ENCODE measurements at places on chromosomes 12 and 14.

DNA sequence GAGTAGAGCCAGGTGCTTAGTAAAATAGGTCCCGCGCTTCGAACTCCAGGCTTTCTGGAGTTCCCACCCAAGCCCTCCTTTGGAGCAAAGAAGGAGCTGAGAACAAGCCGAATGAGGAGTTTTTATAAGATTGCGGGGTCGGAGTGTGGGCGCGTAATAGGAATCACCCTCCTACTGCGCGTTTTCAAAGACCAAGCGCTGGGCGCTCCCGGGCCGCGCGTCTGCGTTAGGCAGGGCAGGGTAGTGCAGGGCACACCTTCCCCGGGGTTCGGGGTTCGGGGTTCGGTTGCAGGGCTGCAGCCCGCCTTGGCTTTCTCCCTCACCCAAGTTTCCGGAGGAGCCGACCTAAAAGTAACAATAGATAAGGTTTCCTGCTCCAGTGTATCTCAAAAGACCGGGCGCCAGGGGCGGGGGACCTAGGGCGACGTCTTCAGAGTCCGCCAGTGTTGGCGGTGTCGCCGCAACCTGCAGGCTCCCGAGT lies 3.6 kb downstream of the SSTR1 start:
- DNase-seq: no peak

GRCh38 chr12:76508128-76508980 lies 51.2 kb downstream of the OSBPL8 start:
- DNase-seq: no peak

DNA sequence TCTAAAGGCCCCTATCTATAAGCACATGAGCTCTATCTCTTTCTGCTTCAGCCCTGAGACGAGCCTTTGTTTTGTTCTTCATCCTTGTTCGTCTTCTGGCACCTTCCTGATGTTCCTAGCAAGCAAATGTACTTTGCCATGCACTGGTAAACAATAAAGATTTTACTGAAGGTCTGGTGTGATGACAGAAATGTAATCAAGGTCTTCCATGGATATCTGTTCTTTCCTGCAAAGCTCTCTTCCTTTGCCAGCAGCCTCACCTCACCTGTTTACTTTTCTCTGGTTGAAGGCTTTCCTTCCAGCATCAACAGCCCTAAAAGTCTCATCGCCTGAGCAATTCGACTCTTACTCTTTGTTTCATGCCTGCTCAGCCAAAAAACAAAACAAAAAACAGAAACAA lies 330.3 kb downstream of the PCNX1 start:
- DNase-seq: no peak

DNA sequence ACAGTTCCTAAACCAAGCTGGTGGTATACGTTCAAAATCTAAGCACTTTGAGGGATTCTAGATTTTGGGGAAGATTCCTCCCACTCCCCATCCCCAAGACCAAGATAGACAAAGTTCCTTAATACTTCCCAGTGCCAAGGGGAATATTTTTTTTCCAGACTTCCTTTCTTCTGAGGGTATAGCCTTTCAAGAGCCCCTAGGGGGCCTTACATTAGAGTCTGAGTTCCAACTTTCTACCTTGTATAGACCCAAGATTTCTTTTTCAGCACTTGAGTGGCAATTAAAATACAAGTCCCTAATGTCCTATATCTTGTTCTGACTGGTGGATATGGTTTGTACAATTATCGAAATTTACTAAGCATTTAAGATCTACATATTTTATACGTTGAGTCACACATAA lies 28.7 kb upstream of the SOS2 start:
- no peak for DNase-seq

GRCh38 chr12:123957196-123957595 lies 15.4 kb downstream of the CCDC92 start:
- DNase-seq: no peak

GRCh38 chr12:129296671-129297070 lies 443.4 kb downstream of the GLT1D1 start:
- no peak for DNase-seq

GRCh38 chr12:68378872-68379606 lies 46.9 kb upstream of the MDM1 start:
- DNase-seq: no peak

DNA sequence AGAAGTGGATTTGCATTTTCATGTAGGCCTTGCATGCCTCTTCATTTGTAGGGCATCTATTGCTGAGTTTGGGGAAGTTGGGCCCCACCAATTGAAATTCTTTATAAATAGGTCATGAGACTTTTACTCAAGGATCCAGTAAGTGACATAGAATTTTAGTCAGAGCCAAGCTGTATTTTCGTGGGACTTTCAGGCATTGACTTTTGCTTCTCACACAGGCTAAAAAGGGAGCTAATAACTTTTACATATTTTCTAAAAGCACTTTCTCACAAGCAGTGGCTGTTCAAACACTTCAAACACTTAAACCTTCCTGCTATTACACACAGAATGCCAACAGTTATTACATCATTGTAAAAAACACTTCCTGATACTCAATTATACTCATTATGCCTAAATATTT lies 260.5 kb downstream of the MSRB3 start:
- no peak for DNase-seq

- DNase-seq: no peak
Measured at GRCh38 chr12:51185171-51185717, 12.3 kb upstream of the TFCP2 start.

GRCh38 chr14:95302667-95303506 lies 16.8 kb downstream of the CLMN start:
- no peak for DNase-seq

GRCh38 chr12:9760120-9760519 lies 581 bp downstream of the CD69 start:
- no peak for DNase-seq

- no peak for DNase-seq
Measured at GRCh38 chr12:52659395-52659794, 7.4 kb upstream of the KRT2 start.

- peak; percentile 91 for DNase-seq
Measured at GRCh38 chr12:52023182-52023975, 16.6 kb downstream of the TAMALIN start.

GRCh38 chr14:105589161-105589925 lies 63.0 kb downstream of the TMEM121 start:
- DNase-seq: no peak

GRCh38 chr12:79954037-79954610 lies 19.2 kb upstream of the PPP1R12A start:
- DNase-seq: no peak

GRCh38 chr12:8605057-8605456 lies 7.6 kb downstream of the AICDA start:
- no peak for DNase-seq

DNA sequence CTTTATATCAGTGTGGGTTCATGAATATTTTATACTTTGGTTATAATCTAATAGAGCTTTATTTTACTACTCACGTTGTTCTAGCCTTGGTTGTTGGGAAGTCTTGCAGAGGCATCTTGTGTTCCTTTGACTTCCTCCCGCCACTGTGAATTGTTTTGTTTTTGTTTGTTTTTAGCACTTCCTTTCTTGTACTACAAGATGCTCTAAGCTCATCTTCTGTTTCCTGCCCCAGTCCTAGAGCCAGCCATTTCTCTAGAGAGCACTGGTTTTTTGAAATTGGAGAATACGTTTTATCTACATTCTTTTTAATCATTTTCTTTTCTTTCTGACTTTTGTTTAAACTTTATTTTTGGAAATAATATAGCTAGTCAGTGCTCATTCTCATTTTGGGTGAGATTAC lies 15.9 kb upstream of the NUBPL start:
- DNase-seq: no peak

DNA sequence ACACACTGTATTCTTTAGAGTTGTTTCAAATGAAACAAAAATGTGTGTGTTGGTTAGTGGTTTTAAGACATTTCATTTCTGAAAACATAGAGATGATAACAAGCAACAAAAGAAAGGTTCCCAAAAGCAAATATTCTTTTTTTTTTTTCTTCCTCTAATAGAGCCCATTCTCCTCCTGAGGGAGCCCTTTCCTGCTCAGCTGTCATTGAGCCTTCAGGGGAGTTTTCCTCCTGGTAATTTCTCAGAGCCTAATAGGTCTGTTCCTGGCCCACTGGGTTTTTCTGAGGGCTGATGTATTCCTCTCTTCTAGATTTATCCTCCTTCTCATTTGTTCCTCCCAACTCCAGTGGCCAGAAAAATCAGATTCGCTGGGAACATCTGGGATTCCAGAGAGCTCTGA lies 654.5 kb downstream of the NOVA1 start:
- DNase-seq: no peak

- no peak for DNase-seq
Measured at GRCh38 chr14:74620497-74620921, 8.5 kb upstream of the LTBP2 start.

- DNase-seq: peak; percentile 72
Measured at GRCh38 chr12:132561427-132562156, 48.8 kb downstream of the LRCOL1 start.

GRCh38 chr12:118946256-118946655 lies 35.1 kb upstream of the SRRM4 start:
- DNase-seq: no peak

GRCh38 chr14:77442196-77442595 lies 15.2 kb downstream of the VIPAS39 start:
- DNase-seq: no peak

DNA sequence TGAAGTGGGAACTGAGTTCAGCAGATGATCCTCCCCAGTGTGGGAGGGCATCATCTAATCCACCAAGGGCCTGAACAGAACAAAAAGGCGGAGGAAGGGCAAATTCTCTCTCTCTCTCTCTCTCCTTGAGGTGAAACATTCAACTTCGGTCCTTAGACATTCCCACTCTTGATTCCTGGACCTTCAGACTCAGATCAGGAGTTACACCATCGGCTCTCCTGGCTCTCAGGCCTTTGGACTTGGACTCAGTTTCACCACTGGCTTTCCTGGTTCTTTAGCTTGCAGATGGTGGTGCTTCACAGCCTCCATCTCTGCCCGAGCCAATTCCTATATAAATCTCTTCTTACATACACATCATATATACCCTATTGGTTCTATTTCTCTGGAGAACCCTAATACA lies 73.2 kb downstream of the SPPL3 start:
- no peak for DNase-seq

DNA sequence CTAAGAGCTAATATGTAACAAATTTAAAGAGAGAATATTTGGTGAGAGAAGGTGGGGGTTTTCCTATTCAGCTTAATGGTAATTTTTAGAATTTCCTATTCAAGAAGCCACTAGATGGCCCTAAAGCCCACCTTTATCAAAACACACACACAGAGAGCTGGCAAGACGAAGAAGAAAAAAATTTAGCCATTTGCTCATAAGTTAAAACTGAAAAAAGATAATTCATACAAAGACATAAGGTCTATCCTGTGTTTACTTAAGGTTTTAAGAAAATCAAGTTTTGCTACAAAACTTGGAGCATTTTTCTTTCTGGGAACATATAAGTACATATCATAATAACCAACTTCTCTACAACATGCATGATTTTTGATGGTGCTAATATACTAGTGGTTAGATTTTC lies 46.8 kb upstream of the PCED1B start:
- DNase-seq: no peak

- DNase-seq: no peak
Measured at GRCh38 chr14:20428010-20428365, 8.0 kb downstream of the KLHL33 start.

DNA sequence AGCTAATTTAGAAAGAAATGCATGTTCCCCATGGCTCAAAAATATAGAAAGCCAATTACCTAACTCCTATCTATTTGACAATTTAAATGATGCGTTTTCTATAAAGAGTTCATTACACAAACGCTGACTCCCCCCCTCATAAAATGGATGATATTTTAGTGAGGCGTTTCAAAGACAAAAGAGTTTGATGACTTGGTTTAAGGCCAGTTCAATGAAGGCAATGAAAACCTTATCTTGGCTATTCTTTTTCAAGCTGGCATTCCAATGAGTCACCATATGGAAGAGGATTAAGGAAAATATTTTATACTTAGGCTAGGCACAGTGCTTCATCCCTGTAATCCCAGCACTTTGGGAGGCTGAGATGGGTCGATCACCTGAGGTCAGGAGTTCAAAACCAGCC lies 62.7 kb downstream of the HMGA2 start:
- no peak for DNase-seq

GRCh38 chr12:114963846-114964245 lies 279.9 kb upstream of the TBX3 start:
- no peak for DNase-seq

DNA sequence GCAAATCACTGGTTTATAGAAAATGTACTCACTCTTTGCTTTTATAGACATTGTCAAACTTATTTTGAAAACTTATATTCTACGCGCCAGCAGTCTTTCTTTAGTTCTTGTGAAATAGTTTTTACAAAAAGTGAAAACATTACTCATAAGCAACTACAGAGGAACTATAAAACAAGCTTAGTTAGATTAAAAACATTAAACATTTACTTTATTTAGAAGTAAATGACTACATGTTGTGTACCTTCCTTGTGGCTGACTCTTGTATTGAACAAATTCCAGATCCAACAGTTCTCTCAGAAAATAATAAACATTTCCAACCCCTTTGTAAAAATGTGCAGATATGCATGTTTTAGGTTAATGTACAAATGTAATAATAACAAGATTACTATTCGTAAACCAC lies 198.5 kb downstream of the SOX5 start:
- no peak for DNase-seq

- no peak for DNase-seq
Measured at GRCh38 chr12:22228022-22228875, 106.3 kb downstream of the ST8SIA1 start.

- DNase-seq: no peak
Measured at GRCh38 chr14:31781578-31781977, 220.4 kb downstream of the NUBPL start.

DNA sequence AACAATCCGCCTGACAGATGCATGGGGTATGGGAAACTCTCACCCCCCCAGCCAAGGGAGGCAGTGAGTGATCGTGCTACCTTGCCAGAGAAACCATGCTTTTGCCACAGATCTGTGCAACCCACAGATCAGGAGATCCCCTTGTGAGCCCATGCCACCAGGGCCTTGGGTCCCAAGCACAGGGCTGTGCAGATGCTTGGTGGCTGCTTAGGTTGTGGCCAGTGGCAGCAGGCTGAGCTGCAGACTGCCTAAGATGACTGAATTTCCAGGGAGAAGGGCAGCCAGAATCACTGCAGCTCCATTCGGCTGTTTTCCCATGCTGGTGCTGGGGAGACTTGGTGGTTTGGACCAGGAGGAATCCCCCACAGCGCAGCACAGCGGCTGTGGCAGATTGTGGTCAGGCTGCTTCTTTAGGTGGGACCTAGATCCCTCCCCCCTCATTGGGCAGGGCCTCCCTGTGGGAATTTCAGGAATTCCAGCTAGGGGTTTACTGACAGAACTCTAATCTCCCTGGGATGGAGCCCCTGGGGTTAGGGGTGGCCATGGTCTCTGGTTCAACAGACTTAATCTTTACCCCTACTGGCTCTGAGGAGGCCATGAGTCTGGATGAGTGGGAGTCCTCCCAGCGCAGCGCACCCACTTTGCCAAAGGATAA lies 264.6 kb upstream of the DAAM1 start:
- DNase-seq: no peak

Measured in GM19239 (cell line).